Muscle of back (tissue), 13 donors: ENCODE measurements at places on chromosomes 13 and 19.

GRCh38 chr19:45591004-45591637 is 6.5 kb upstream of the OPA3 start:
- no peak for DNase-seq

- DNase-seq = no peak
Measured at GRCh38 chr19:53294786-53295441, 27.4 kb upstream of the VN1R4 start.

GRCh38 chr13:23901365-23901764 is 4.1 kb upstream of the C1QTNF9B start:
- DNase-seq = no peak

DNA sequence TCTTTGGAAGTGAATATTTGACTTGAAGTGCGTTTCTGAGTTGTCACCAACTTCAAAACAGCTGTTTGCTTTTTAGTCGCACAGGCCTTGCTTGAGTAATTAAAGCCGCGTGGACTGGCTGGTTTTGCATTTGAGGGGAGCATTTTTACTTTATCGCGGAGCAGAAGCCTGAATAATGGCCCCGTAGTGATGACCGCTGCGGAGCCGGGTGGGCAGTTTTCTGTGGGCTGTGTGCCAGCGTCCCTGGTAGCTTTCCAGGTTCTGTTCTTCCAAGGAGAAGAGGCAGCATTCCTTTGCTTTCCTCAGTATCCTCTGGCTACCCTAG is 1.1 kb downstream of the NAA16 start:
- DNase-seq = peak; percentile 23
